Cardiac septum (tissue), 1 donor: ENCODE measurements at places on chromosomes 5 and 9. TPM values are rescaled to one million over a fixed set of nuclear protein-coding genes. Genes with fewer than 3 reads are reported as not detected.

Gene SLC9A3
- 1.0 TPM for total RNA-seq

DNA sequence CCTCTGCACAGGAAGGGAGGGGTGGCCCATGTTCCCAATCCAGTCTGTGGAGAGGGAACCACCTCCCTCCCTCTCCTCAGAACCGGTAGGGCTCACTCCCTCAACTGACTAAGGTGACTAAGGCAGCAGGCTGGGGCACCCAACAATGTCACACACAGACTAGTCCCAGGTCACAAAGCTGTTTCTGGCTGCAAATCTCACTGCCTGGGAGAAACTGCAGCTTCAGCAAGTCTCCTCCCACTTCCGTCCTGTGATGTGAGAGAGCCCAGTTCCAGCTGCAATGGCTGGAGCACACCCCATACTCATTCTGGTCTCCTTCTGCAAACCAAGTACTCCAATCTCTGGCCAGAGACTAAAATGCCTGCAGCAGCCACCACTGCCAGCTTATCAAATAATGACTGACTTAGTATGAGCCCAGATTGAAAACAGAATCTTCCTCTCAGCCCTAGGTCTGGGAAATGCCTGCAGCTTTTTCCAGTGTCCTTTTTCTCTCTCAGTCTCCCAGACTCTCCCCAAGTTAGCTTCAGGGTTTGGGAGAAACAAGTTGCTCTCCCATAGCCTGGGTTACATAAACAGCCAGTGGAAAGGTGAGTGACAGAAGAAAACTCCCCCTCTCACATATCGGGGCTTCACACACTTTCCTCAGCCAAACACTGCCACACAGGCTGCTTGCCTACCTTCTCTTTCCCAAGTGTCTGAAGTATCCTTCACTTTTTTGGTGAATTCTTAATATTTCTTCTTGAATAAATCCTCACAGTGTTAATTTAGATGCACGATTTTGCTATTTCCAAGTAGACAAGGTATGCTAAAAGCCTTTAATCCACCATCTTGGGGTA, 247.4 kb upstream of the RASA1 start:
- no peak for DNase-seq

DNA sequence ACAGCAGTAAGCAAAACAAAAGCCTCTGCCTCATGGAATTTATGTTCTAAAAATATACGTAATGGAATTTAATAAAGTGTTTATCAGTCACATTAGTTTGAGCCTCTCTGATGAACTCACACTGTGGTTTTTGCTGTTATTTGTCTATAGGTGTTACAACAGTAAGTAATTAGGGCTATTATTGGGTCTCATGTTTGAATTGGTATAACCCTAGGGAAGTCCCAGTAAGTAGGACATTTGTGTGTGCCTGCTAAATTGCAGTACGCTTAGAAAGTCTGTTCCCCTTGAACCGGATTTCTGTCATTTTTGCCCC, 197.6 kb downstream of the NR3C1 start:
- no peak for DNase-seq

Gene TTC16
- total RNA-seq = 0.16 TPM

Gene FRMD3
- total RNA-seq = 123 TPM

Gene HAVCR2
- total RNA-seq = 1.7 TPM
